PC-9 (cell line): ENCODE measurements at places on chromosomes 12 and 14. TPM values are rescaled to one million over a fixed set of nuclear protein-coding genes. Genes with fewer than 3 reads are reported as not detected.

CLEC14A gene
- total RNA-seq = 0.23 and 0.31 TPM in 2 replicates

DNA sequence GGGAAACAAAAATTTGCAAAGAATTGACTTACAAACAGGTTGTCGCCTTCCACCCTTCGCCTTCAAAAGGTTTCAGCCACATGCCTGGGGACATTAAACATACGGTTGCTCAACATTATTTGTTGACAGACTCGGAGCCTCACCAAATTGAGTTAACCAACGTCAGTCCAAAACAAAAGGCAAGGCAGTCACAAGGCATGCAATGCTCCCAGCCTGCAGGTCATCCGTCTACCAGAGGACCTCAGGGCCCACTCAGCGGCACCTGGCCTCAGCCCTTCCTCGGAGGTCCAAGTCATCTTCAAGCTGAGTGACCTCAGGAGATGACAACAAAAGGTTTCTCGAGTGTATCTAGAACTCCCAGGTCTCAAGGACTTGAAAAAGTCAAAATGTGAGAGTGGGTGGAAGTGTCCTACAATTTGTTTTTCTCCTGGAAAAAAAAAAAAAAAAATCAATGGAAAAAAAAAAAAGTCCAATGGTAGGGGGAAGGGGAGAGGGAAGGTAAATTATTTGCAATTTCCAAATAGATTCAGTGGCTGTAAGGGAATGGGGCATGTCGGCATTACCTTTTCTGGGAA, 64.3 kb downstream of the KDM2B start:
- H3K4me1 ChIP-seq = no peaks in the 10 kb centered on the region
- DNase-seq = no peak
- no peaks in the 10 kb centered on the region for H3K27me3 ChIP-seq
- H3K27ac ChIP-seq = no peak overlapping the region
- no peak overlapping the region for H3K4me3 ChIP-seq

CCDC177 gene
- total RNA-seq = not detected in 2 replicates

GRCh38 chr12:130952171-130952954, 1.3 kb upstream of the ADGRD1 start:
- no peak for DNase-seq
- no peak overlapping the region for H3K4me3 ChIP-seq
- peaks cover 88% of the 10 kb centered on the region for H3K27me3 ChIP-seq
- H3K36me3 ChIP-seq = no peaks in the 10 kb centered on the region
- H3K4me1 ChIP-seq = no peaks in the 10 kb centered on the region

DNA sequence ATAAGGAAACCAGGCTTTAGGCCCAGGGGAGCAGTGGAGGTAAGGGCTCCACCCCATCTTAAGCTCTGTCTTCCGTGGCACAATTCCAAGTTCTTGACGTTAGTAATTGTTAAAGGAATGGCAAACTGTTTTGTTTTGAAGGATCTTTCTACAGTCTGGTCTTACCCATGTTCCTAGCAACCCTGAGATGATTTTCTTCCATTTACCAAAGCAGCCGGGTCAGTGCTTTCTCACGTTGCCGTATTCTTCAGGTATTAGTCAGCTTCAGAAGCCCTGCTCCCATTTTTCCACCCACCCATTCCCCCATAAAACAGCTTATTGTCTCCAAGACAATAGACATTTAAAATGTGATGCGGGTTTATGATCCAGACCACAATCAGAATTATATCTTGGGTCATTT, 10.3 kb downstream of the NRIP2 start:
- H3K36me3 ChIP-seq = no peaks in the 10 kb centered on the region
- H3K27me3 ChIP-seq = no peaks in the 10 kb centered on the region
- DNase-seq = no peak
- H3K4me3 ChIP-seq = no peak overlapping the region
- H3K4me1 ChIP-seq = no peaks in the 10 kb centered on the region
- H3K27ac ChIP-seq = no peak overlapping the region

RBM19 gene
- total RNA-seq = 23.1 and 23.8 TPM in 2 replicates

MARCHF9 gene
- total RNA-seq = 18.9 and 21.2 TPM in 2 replicates

- no peak overlapping the region for H3K27ac ChIP-seq
- no peak for DNase-seq
- no peak overlapping the region for H3K4me3 ChIP-seq
These were observed 35.3 kb upstream of the CLEC6A start for GRCh38 chr12:8420506-8420905.

- DNase-seq = no peak
- H3K4me1 ChIP-seq = no peaks in the 10 kb centered on the region
- H3K27ac ChIP-seq = no peak overlapping the region
- H3K4me3 ChIP-seq = no peak overlapping the region
These were observed 38.0 kb downstream of the CNTN1 start for GRCh38 chr12:40730281-40730680.

DNA sequence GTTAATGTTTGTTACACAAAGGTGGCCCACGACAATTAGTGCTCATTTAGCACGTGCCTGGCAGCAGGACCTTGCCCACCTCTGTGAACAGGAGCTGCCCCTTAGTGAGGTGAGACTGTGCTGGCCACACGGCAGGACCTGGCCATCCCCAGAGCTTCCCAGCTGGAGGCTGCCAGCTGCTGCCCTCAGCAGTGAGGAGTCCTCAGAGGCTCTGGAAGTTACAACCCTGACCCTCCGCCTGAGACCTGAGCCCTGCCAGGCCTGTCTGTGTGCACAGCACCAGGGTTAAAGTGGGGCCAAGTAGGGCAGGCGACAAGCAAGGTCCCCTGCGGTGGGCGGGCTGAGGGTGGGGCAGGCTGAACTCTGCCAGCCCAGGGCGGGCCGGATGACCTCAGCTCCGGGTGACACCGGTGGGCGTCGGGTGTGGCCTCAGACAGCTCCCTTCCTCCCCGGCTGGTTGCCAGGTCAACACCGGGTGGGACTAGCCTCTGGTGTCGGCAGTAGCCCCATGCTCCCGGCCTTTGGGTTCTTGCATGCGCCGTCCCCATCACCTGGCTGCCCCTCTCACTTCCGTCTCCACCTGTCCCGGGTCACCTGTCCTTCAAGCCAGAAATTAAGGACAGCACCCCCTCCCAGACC, 9.2 kb upstream of the LBHD2 start:
- H3K36me3 ChIP-seq = no peaks in the 10 kb centered on the region
- H3K27me3 ChIP-seq = no peaks in the 10 kb centered on the region
- H3K4me3 ChIP-seq = peak overlapping the region; percentile 76
- peaks cover 52% of the 10 kb centered on the region for H3K4me1 ChIP-seq
- peak; percentile 87 for DNase-seq

DNA sequence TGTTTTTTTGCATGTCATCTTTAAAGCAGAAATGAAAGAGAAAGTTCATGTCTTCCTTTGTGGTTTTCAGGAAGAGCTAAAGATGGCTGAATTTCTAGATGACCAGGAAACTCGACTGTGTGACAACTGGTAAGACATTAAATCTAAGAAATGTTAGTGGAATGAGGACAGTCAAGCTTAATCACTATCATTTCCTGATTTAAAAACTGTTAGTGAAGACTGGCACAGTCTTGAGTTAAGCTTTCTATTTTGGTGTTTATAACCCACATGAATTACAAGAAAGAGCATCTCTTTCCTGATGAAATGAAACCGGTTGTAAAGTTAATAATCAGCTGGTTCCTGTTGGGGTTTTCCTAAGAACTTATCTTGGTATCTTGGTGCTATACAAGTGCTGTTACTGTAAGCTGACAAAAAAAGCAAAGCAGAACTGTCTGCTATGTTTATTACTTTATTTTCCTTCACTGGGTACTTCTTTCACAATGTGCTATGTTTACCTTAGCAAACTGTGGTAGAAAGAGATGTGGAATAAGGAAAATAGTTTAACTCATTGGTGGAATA, 5.2 kb downstream of the TRAFD1 start:
- peak overlapping the region; percentile 58 for H3K27ac ChIP-seq
- DNase-seq = peak; percentile 47
- H3K4me1 ChIP-seq = peaks cover 45% of the 10 kb centered on the region
- peaks cover 39% of the 10 kb centered on the region for H3K36me3 ChIP-seq
- H3K27me3 ChIP-seq = no peaks in the 10 kb centered on the region
- H3K4me3 ChIP-seq = no peak overlapping the region

USP44 gene
- 1.0 and 1.3 TPM in 2 replicates for total RNA-seq

- no peaks in the 10 kb centered on the region for H3K27me3 ChIP-seq
- H3K27ac ChIP-seq = no peak overlapping the region
- H3K4me3 ChIP-seq = no peak overlapping the region
- no peak for DNase-seq
- H3K4me1 ChIP-seq = no peaks in the 10 kb centered on the region
These were observed 35.0 kb downstream of the ERH start for GRCh38 chr14:69363055-69363454.

TAC3 gene
- not detected in 2 replicates for total RNA-seq

NKX2-8 gene
- 1.1 and 2.9 TPM in 2 replicates for total RNA-seq

DNA sequence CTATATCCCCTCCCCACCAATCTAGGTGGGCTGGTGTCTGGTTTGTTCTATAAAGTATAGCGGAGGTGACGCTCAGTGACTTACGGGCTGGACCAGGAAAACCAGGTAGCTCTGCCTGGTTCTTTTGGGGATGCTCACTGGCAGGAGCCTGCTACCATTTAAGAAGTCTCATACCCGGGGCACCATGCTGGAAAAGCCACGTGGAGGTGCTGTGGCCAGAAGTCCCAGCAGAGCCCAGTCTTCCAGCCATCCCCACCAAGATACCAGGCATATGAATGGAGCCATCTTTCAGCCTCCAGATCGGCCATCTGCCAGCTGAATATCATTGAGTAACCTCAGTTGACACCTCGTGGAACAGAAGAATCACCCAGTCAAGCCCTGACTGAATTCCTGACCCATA, 87.2 kb downstream of the AACS start:
- H3K4me3 ChIP-seq = no peak overlapping the region
- no peaks in the 10 kb centered on the region for H3K36me3 ChIP-seq
- H3K4me1 ChIP-seq = no peaks in the 10 kb centered on the region
- no peak overlapping the region for H3K27ac ChIP-seq

DNA sequence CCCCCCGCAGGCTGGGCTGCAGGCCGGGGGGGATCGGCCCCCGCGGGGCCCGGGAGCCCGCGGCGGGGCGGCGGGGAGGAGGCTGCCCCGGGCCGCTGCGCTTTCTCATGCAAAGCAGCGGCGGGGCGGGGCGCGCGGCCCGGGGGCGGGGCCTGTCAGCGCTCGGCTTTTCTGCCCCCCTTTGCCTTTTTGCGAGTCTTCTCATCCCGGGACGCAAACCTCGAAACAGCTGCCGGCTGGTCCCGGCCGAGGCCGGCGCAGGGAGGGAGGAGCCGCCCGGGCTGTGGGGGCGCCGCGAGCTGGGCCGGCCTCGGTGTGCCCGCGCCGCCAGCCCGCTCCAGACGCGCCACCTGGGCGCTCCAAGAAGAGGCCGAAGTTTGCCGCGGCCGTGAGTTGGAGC, at the start of gene FZD10:
Gene FZD10, plus strand, starts transcription at position 198 of the 400 bp plus-strand sequence. CDS start 479 bp downstream, outside the sequence.
- no peak for DNase-seq
- no peak within 1 kb of the TSS for H3K4me3 ChIP-seq
- H3K27ac ChIP-seq = no peak within 1 kb of the TSS

- no peak overlapping the region for H3K27ac ChIP-seq
- no peak for DNase-seq
- H3K4me3 ChIP-seq = no peak overlapping the region
- H3K4me1 ChIP-seq = no peaks in the 10 kb centered on the region; the same call in 1 of the 2 replicates
- no peaks in the 10 kb centered on the region for H3K36me3 ChIP-seq
- H3K27me3 ChIP-seq = no peaks in the 10 kb centered on the region
These were observed 35.9 kb downstream of the WNK1 start for GRCh38 chr12:788288-788687.

GRCh38 chr14:23300687-23301223, 1.9 kb downstream of the PPP1R3E start:
- peak overlapping the region; percentile 20; the same call in 1 of the 2 replicates for H3K27ac ChIP-seq
- DNase-seq = peak; percentile 7
- peaks cover 14% of the 10 kb centered on the region for H3K4me1 ChIP-seq

DNA sequence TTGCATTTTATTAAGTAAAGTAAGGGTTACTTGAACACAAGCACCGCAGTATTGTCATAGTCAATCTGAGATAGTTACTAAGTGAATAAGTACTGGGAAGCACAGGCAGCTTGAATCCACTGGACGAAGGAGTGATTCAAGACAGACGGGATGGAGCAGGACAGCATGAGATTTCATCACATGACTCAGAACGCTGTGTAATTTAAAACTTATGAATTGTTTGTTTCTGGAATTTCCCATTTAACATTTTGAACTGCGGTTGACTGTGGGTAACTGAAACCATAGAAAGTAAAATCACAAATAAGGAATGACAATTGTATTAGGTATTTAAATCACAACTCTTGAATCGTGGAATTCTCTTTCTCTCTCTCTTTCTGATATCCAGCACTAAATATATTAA, 1630.4 kb upstream of the SEL1L start:
- no peak overlapping the region for H3K27ac ChIP-seq
- no peak for DNase-seq
- H3K27me3 ChIP-seq = no peaks in the 10 kb centered on the region
- H3K36me3 ChIP-seq = no peaks in the 10 kb centered on the region
- H3K4me3 ChIP-seq = no peak overlapping the region

- no peaks in the 10 kb centered on the region for H3K4me1 ChIP-seq
- H3K27me3 ChIP-seq = no peaks in the 10 kb centered on the region
- H3K36me3 ChIP-seq = peaks cover 56% of the 10 kb centered on the region
- no peak for DNase-seq
These were observed 22.5 kb downstream of the MAX start for GRCh38 chr14:65079768-65080167.

SIX1 gene
- 8.1 and 9.4 TPM in 2 replicates for total RNA-seq

- no peak overlapping the region for H3K27ac ChIP-seq
- no peak overlapping the region for H3K4me3 ChIP-seq
- H3K4me1 ChIP-seq = no peaks in the 10 kb centered on the region
- no peaks in the 10 kb centered on the region for H3K27me3 ChIP-seq
These were observed 97.2 kb upstream of the TMEM260 start for GRCh38 chr14:56482310-56482911.
